Stimulated activated CD8-positive, alpha-beta memory T cell treated with anti-CD3 and anti-CD28 coated beads, Interleukin-7, amount 100 ng/mL, for 1 hour (primary cell): ENCODE measurements at places on chromosomes 2 and 18.

DNA sequence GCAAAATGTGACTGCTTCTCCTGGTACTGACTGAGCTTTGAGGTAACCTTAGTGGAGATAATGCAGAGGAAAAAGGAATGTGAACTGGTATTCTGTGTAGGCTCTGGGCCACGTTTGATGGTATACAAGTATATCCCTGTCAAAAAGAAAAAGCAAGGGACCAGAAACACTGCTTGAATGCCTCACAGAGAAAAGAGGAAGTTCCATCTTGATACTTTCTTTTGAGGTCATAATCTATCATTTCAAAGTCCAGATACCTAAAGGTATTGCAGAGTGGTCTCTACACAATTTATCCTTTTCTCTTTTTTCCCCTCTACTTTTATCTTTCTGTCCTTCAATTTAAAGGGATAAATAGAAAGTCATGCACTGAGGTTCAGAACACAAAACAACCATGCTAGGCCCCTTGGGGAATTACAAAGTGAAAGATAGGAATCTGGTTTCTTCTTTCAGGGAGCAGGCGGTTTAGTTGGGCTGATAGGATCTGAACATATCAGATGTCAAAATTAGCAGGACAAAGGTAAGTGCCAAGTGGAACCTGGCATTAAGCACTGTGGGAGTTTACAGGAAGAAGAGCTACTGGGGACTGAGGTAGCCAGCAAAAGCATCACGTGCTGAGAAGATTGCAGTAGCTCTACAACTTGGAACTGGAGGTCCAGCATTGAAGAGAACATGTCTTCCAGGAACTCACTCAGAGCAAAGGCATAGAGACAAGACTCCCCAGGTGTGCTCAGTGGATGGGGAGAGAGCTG, 121.2 kb downstream of the LYPD6 start:
- no peak for DNase-seq

GRCh38 chr2:197089655-197090054, 163.1 kb upstream of the PGAP1 start:
- DNase-seq: no peak

GRCh38 chr2:201105759-201106158, 10.2 kb upstream of the CFLAR start:
- no peak for DNase-seq

- no peak for DNase-seq
Measured at GRCh38 chr2:102606353-102606752, 13.0 kb upstream of the SLC9A2 start.

DNA sequence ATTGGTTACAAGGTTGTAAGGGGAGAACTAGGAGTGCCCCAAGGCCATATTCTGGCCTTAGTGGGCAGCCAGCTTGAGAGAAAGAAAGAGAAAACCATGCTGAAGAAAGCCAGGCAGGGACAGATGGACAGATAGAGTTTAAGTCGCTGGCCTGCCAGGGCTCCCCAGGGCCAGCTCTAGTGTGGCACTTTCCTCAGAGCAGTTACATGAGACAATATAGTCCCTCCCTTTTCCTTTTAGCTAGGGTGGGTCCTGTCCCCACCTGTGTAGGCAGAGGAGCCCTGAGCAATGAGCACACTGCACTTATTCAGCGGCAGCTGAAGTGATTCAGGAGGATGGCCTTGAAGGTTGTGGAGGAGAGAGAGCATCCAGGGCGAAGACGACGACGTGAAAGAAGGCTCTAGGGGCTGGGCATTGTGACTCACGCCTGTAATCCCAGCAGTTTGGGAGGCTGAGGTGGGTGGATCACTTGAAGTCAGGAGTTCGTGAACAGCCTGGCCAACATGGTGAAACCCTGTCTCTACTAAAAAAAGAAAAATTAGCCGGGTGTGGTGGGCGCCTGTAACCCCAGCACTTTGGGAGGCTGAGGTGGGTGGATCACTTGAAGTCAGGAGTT, 152.0 kb upstream of the SLC1A4 start:
- no peak for DNase-seq

- no peak for DNase-seq
Measured at GRCh38 chr18:44514106-44514505, 166.6 kb upstream of the SETBP1 start.
